GM23338 (cell line): ENCODE measurements at places on chromosomes 4 and X.

DNA sequence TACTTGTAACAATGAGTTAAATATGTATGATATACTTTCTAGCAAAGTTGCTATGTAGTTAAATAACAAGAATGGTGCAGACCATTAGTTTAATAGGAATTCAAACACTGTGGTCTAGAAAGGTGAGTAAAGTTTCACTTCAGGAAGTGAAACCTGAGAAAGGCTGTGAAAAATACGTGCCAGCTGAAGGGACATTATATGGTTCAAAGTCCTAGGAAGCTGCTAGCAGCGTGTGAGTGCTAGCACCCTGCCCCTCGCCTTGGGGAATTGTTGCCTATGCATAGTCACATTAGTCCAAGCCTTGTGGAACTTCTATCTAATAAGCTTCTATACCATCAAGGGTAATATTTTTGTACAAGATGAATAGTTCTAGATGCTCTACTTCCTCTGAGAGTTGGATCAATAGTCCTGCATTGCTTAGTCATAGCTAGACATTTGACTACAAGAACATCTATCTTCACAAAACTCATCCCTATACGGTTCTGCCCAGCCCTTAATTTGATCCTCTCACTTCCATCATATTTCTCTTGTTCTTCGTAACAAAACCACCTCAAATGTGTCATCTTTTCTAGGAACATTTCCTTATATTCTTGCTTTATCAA, 45.8 kb upstream of the ARSJ start:
- no peak for DNase-seq

DNA sequence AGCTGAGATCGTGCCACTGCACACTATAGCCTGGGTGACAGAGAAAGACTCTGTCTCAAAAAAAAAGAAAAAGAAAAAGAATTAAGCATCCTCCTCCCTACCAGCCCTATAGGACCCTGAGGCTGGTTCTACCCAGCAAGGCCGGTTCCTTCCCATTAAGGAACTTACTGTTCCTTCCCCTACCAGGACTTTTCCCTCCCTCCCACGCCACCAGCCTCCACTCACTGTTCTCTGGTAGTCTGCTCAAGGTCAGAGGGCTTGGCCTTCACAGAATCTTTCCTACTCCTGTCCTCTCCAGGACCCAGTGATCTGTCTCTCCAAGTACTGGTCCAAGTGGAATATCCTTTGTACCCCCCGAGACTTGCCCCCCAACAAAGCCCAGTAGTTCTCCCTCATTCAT, 1.4 kb downstream of the GRIPAP1 start:
- no peak for DNase-seq

DNA sequence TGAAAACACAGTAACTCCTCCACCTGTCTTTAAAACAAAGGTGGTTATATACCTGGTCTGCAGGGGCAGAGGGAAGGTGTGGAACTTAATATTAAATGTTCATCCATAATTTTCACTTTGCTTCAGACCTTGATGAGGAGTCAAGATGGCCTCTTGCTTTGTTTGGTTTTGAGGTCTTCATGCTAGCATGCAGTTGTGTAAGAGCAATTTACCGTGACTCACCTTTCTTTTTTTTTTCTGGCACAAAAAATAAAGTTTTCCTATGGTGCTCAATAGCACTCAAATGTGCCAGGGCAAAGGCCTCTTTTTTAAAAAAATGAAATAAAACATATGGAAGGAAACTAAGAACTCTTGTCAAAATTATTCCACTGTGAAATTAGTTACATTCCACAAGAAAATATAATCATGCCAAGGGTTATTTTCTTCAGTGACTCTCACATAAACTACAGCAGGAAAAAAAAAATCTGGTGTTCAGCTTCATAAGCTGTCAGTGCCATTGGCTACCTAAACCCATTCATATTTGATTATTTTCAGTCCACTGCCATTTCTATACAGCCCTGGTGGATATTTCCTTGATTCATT, 128.2 kb downstream of the SLC7A11 start:
- no peak for DNase-seq

DNA sequence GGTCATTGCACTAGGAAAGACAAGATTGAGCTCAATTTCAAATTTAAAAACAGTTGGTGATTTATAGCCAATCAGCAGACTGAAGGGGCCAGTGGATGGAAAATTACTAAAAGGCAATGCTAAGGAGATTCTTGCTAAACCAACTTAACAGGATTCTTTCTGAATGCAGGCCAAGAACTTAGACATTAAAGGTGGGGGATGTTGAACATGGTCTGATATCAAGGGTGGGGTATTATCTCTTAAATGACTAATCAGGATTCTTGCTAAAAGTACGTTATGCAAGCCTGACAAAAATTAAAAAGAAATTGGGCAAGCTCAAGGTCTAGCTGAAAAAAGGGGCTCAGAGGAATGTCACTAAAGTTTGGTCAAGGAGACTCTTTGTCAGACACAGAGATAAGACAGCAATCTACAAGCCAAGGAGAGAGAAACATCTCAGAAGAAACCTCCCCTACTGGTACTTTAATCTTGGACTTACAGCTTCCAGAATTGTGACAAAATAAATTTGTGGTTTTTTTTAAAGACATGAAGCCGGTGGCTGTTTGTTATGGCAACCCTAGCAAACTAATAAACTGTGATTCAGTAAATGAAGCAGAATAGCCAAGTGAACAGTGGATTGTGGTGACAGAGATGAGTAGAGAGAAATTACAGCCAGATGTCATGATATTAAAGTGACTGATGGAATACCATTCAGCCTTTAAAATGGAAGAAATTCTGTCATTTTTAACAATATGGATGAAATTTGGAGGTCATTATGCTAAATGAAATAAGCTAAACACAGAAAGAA, 120.3 kb upstream of the KLHL4 start:
- DNase-seq = no peak

GRCh38 chr4:147813109-147813773, 81.4 kb downstream of the ARHGAP10 start:
- no peak for DNase-seq

DNA sequence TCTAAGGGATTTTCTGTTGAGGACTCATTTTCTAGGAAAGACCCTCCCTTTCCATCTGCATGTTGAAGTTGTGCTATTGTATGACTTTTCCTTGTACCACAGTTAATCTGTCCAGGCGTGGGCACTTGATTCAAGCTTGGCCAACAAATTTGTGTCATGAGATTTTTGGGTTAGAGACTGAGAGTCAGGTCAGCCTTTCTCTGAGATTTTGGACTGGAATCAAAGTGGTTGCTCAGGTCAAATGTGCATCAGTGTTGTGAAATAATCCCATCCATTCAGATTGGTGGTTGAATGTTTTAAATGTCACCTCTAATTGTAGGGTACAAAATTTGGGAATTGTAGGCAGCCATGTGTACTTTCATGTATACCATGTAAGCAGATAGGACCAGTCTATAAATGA, 545.2 kb upstream of the IGFBP7 start:
- no peak for DNase-seq
